ENCODE measurements at places on chromosomes 2 and 18. TPM values are rescaled to one million over a fixed set of nuclear protein-coding genes. Genes with fewer than 3 reads are reported as not detected.

DNA sequence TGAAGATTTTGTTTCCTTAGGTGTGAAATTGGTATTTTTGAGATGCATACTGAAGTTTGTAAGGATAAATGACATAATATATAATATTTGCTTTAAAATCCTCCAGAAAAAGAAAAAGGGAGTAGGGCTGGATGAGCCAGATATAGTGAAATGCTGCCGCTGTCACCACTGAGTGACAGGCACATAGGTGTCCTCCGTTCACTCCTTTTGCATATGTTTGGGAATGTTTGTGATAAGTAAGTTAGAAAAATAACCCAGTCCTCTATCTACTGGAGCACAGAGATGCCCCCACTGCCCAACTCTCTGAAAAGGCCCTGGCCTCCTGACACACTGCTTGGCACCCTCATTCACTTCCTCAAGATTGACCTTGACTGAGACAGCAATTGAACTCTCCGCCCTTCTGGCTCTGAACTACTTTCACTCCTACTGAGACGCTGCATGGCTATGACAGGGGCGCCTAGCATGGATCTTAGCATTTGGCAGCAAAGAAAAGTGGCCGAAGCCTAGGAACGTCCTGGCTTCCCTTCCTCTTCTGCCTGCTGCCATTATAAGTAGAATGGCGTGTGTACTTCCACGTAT, 10.1 kb downstream of the ID2 start:
- DNase-seq: no peak

GRCh38 chr2:185456517-185456916, 282.1 kb upstream of the FSIP2 start:
- DNase-seq: no peak

- DNase-seq: no peak
These were observed 48.9 kb upstream of the SELENOI start for GRCh38 chr2:26297061-26297460.

DNA sequence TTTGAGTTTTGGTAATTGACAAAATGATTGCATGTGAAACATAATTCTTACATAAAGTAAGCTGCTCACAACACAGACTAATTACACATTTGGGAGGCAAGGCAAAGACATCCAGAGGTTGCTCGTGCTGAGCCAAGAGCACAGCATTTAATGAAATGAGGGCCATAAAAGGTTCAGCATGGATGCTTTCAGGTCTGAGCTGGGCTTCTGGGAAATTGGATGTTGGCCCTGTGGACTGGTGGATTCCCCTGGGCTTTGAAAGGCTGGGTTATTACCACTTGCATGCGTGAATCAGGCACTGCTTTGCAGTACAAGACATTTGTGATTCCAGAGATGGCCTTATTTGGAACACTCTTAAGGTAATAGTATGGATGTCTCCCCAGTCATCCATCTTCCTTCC, 533.5 kb upstream of the NRP2 start:
- DNase-seq: no peak

- DNase-seq: no peak
These were observed 75.3 kb downstream of the LRRFIP1 start for GRCh38 chr2:237702441-237703391.

DNA sequence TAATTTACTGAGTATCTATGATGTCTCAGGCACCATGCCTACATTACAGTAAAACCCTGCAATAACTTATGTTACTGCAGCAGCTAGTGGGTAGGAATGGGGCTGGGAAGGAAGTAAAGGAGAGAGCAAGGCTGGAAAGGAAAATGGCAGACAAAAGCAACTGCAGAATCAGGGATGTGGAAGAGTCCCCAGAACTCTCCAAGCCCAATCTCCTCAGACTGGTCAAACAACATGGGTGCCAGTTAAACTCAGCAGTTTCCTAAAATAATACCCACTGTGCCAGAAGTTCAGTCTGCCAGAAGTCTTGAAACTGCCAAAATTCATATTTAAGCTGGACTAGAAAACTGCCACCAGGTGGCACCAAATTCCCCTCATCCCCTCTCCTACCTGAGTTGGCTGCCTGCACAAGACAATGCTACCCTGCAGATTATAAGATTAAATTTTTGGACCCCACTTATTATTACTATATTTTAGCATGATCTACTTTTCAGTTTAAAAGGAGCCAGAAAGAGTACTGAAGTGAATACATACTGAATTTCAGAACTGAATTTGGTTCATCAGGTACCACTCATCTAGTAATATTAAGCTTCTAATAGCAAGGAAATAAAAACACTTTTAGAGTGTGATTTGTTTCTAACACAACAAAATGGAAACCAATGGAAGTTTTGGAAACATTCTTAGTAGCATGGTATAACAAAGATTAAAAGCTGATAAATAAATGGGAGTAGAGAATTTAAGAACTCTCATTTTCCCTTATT, 86.8 kb upstream of the DNER start:
- DNase-seq: no peak

- peak; percentile 81 for DNase-seq
These were observed 317.3 kb downstream of the DCDC2C start for GRCh38 chr2:4020649-4021048.

AQP4 gene
- total RNA-seq: 0.84 TPM

WDR35 gene
- total RNA-seq: 15.0 TPM

MLPH gene
- total RNA-seq: 7.7 TPM

B4GALT6 gene
- 4.5 TPM for total RNA-seq

B3GNT7 gene
- 7.0 TPM for total RNA-seq

GALR1 gene
- 0.26 TPM for total RNA-seq
